LHCN-M2 (cell line): ENCODE measurements at places on chromosomes 16 and 17.

DNA sequence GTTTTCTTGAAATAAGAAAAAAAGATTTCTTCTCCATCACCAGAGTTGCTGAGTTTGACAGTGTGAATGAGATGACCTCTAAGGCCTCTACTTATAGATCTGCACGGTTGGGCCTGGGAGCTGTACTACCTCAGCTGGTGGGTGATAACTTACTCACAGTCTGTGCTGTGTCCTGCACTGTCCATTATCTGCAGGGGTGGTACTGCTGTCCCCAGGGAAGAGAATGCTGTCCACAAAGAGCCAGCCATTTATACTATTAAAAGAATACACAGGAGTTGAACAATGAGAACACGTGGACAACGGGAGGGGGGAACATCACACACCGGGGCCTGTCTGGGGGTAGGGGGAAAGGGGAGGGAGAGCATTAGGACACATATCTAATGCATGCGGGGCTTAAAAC, 655.3 kb downstream of the WWOX start:
- DNase-seq: no peak

- no peak for DNase-seq
Measured at GRCh38 chr17:6160232-6160555, 90.0 kb downstream of the WSCD1 start.

DNA sequence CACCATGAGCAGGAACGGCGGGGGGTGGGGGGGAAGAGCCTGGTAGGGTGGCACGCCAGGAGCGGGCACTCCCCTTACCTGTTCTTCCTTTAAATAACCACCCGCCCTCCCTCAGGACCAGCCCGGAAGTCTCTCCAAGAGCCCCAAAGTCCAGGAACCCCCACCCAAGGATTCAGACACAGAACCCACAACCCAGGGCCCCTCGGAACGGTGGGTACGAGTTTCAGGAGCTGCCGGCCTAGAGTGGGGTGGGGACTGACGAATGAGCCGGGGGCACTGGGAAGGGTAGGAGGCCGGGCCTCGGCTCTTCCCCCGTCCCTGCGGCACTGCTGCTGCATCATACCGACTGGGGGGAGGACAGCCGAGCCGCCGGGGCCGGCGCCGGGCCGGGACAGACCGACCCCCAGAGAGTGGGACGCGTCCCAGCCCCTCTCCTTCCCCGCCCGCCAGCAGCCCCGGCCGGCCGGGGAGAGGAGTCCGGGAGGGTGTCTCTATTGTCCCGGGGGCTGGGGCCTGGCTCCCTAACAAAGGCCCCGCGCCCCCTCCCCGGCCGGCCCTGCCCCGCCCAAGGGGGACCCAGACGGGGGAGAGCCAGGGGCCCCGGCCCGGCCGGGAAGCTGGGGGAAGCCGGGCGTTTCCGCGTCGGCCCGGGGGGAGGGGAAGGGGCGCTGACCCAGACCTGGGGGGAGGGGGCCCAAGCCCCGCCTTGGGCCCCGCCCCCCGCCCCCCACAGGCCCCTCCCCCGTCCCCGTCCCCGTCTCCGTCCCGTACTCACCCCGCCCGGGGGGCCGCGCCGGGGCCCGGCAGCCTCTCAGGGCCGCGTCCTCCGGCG, 747 bp downstream of the ATXN7L3 start:
- peak; percentile 35 for DNase-seq

DNA sequence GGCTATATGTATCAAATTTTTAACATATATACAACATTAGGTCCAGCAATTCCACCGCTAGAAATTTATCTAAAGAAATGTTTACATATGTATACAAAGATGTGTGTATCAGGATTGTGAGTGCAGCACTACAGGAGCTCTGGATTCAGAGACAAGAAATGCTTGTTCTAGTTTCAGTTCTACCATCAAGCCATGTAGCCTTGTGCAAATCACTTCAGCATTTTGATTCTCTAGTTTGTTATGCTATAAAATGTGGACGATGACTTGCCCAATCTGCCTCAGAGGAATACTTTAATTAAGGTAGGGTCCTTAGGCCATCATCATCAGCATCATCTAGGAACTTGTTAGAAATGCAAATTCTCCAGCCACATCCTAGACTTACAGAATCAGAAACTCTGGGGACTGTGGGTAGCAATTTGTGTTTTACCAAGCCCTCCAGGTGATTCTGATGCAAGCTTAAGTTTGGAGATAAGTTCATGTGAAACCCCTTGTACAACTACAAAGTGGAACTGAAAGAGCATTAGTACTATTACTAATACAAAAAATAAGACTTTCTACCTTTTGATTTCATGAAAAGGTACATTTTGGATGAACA, 131.2 kb upstream of the CORO6 start:
- DNase-seq: no peak

GRCh38 chr17:78922816-78923498, 2.2 kb downstream of the TIMP2 start:
- DNase-seq: no peak

DNA sequence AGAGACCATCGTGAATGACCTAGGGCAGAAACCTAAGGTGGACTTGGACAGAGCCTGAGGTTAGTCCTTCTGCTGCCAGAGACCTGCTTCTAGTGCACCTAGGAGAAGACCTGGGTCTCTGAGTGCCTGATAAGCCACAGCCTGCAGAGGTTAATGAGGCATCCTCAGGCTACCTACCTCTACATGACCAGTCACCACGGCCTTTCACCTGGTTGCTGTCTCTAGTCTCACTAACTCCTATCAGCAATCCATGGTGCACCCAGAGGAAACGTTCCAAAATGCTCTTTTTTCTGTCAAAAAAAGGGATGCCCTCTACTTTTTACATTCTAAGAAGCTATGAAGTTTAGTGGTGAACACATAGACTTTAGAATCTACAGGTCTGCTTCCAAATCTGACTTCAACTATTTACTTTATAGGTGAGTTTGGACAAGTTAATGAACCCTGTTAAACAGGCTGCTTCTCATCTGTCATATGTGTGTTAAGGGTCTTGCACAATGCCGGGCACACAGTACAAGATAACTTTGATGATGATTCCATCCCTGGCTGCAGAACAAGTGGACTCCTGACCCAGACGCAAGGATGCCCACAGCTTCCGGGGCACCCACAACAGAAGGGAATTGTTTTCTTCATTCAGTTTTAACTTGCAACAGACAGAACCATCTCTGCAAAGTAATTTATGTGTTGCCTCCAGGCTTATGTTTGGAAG, 469.9 kb upstream of the CDH5 start:
- no peak for DNase-seq

- DNase-seq: no peak
Measured at GRCh38 chr17:78725448-78726021, 56.5 kb downstream of the CYTH1 start.

DNA sequence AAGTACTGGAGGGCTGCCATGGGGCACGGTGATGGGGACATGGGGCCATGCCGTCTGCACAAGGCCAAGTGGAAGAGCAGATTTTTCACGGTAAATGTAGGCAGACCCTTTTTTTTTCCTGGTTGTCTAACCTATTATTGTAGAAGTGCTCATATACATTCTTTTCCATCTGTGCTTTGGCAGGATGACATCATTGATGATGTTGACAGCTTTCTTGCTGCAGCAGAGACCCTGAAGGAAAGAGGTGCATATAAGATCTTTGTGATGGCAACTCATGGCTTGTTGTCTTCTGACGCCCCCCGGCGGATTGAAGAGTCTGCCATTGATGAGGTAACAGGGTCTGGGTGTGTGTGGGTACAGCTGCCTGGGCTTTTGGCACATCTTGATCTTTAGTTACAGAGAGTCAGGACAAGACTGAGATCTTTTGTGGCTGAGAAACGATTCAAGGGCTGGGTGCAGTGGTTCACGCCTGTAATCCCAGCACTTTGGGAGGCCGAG, 23.3 kb upstream of the SLC5A10 start:
- no peak for DNase-seq

DNA sequence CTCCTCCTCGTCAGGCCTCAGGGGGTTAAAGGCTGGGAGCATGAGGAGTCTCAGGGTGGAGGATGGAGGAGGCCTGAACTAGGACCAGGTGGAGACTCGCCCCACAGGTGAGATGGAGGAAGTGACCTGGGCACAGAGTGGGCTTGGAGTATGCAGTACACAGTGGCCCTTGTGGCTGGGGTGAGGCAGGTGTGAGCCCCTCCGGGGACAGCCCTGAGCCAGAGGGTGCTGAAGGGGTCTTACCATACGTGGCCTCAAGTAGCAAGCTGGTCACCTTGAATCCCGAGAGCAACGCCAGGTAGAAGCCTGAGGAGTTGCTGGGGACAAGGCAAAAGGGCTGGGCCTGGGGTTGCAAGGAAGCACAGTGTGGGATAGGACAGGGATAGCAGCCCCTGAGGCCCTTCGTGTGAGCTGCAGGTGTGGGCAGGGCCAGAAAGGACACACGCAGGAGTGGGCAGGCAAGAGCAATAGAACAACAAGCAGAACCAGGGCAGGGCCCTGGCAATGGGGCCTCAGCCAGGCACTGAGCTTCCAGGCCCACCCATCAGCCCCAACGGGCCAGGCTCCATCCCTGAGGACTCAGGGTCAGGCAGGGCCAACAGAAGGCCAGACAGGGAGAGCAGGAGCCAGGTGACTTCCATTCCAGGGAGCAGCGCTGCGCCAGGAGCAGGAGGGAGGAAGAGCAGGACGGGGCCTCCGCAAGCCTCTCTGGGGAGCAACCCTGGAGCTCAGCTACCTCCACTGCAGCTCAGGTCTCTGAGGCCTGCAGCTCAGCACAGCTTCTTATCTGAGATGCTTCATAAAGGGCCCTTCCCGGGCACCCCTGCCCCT, 64.2 kb upstream of the TNRC6C start:
- DNase-seq: no peak

DNA sequence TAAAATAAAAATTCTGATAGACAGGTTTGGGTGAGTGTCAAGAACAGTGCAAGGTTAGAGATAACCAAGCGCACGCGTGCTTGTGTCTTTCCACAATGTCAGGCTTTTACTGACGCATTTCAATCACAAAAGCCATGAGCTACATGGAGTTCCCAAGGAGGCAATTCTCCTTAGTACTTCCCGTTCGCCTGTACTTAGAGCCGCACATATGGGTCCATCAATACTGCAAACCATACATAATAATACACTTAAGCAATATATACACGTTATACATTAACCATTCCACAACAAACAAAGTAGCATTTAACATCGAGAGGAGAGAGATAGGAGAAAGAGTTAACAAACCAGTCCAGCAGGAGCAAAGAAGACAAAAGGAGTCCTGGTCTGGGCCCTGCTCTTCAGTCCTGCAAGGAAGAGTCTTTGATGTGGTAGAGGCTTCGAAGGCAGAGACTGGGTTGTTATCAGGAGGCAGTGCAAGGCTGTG, 11.9 kb upstream of the GPRC5C start:
- no peak for DNase-seq

DNA sequence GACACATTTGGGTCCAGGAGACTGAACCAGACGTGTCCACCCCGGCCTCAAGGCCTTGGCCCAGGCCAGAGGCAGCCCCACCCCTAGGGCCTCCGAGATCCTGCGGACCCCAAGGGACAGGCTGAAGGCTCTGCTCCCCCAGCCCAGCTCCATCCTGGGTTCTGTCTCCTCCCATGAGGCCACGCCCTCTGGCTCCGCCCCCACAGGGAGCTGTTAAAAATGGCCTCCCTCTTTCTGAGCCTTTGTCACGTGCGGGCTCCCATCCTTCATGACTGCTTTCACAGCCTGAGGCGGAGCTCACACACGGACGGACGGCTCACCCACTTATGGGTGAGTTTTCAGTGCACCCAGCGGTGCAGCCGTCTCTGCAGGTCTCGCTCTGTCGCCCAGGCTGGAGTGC, 6.5 kb upstream of the CACNA1H start:
- DNase-seq: no peak

DNA sequence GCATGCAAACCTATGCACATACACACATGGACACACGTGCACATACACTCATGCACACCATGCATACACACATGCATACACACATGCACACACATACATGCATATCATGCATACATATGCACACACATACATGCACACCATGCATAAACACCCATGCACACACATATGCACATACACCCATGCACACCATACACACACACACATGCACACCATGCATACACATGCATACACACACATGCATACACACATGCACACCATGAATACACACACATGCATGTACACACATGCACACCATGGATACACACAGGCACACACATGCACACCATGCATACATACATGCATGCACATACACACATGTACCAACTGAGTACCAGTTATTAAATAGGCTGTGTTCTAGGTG, 543.3 kb upstream of the EEF2KMT start:
- no peak for DNase-seq

DNA sequence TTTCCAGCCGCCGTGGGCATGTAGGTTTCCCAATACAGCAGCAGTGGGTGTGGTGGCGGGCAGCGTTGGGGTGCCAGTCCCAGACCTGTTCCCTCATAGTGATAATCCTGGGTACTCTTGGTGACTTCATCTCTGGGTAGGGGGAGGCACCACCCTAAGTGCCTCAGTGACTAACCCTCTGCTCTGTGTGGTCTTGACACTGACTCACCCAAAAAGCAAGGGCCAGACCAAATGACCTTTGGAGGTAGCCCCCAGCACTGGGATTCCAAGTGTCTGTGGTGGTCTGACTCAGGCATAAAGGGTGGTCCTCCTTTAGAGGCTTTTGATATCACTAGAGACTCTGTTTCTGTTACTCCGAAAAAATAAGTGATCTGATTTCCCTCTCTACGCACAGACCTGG, 908 bp downstream of the CALB2 start:
- DNase-seq: no peak

GRCh38 chr16:17194190-17194780, 276.5 kb downstream of the XYLT1 start:
- DNase-seq: no peak

DNA sequence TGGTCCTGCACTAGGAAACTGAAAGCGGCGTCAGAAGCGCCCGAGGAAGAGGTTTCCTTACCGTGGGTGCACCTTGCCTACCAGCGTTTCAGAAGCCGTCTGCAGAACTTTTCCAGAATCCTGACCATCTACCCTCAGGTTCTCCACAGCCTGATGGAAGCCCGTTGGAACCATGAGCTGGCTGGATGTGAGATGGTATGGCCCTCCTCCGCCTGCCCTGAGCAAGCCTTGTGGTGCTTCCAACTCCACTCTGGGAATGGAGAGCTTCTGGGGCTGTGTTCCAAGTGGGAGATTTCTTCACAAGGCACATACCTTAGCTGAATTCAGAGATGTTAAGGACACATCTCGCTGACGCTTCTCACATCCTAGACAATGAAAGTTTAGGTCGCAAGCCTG, 51.8 kb upstream of the ENDOV start:
- no peak for DNase-seq

GRCh38 chr17:70006159-70006558, 68.9 kb upstream of the KCNJ16 start:
- DNase-seq: peak; percentile 12
